ENCODE measurements at places on chromosomes 6 and 20.

DNA sequence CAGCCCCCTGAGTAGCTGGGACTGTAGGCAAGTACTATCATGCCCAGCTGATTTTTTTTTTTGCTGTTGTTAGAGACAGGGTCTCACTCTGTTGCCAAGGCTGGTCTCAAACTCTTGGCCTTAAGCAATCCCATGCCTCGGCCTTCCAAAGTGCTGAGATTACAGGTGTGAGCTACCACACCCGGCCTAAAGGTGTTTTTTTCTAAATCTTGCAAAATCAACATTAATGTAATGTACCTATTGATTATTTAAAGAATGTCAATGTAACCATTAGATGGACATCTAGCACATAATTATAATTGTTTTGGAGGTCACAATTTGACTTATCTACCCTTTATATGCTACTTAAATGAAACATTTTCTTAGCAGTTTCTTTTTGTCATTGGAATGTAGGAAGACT, 126.1 kb downstream of the PHACTR1 start:
- H3K4me1 ChIP-seq, result no peaks in the 10 kb centered on the region
- H3K27me3 ChIP-seq, result no peaks in the 10 kb centered on the region
- DNase-seq, result no peak
- no peak overlapping the region for H3K27ac ChIP-seq
- no peaks in the 10 kb centered on the region for H3K36me3 ChIP-seq

DNA sequence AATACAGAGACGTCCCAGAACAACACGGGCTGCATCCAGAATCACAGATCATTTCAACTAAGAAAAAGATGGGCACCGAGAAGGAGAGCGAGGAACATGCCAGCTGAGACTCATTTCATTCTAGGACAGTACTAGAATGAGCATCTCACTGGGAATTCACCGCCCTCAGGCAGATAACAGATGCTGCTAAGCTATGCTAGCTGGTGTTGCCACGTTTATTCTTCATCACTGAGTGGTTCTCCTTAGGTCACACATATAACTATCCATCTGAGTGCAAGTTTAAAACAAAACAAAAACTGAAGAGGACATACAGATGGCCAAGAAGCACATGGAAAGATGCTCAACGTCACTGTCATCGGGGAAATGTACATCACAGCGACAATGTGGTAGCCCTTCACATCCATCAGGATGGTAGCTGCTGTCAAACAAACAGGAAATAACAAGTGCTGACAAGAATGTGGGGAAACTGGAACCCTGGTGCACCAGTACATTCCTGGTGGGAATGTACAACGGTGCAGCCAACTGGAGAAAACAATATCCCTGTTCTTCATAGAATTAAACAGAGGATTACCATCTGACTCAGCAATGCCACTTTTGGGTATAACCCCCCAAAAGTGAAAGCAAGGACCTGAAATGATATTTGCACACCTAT, 97.6 kb downstream of the SLC22A23 start:
- no peaks in the 10 kb centered on the region for H3K36me3 ChIP-seq
- H3K4me3 ChIP-seq, result no peak overlapping the region
- DNase-seq, result no peak
- H3K4me1 ChIP-seq, result peaks cover 8% of the 10 kb centered on the region
- H3K27me3 ChIP-seq, result no peaks in the 10 kb centered on the region
- no peak overlapping the region for H3K27ac ChIP-seq

DNA sequence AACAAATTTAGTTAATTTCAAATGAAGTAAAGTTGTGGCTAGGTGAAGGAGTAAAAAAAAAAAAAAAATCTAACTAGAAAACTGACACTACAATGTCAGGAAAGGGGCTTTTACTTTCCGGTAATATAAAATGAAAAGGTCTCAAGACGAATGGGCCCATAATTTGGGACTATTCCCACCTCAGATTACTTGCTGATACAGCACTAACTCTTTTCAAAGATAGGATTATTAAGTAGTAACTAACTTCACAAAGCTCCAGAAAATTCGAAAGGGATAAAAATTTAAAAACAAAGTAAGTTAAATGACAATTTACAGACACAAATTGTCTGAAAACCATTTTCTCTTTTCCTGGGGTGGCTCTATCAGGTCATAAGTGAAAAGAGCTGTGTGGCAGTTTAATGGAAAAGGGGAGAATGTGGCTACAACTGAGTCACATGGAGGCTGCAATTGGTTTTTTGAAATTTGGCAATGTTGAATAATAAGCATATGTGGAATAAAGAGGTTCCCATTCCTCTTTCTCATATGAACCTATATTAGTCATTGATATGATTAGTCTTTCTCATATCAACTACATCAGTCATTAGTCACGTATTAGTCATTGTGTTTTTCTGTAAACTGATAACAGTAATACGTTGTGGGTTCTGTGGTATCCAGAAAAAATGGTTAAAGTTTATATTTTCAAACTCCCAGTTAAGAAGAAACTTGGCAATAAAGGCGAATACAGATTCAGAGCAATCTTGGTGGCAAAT, 78.0 kb downstream of the RWDD2A start:
- DNase-seq, result peak; percentile 94
- H3K36me3 ChIP-seq, result no peaks in the 10 kb centered on the region
- no peak overlapping the region for H3K4me3 ChIP-seq

GRCh38 chr20:23507346-23507745, 16.4 kb downstream of the CST8 start:
- no peaks in the 10 kb centered on the region for H3K27me3 ChIP-seq
- H3K4me1 ChIP-seq, result no peaks in the 10 kb centered on the region
- DNase-seq, result no peak
- no peaks in the 10 kb centered on the region for H3K36me3 ChIP-seq
- no peak overlapping the region for H3K27ac ChIP-seq

GRCh38 chr6:126027601-126028000, 41.3 kb downstream of the TRMT11 start:
- H3K27me3 ChIP-seq, result no peaks in the 10 kb centered on the region
- H3K4me3 ChIP-seq, result no peak overlapping the region
- DNase-seq, result peak; percentile 53
- H3K36me3 ChIP-seq, result peaks cover under 1% of the 10 kb centered on the region

- H3K27ac ChIP-seq, result no peak overlapping the region
- H3K4me3 ChIP-seq, result no peak overlapping the region
- H3K4me1 ChIP-seq, result no peaks in the 10 kb centered on the region
- no peaks in the 10 kb centered on the region for H3K27me3 ChIP-seq
- no peak for DNase-seq
- no peaks in the 10 kb centered on the region for H3K36me3 ChIP-seq
Measured at GRCh38 chr6:6508643-6509042, 79.9 kb upstream of the LY86 start.
